ENCODE measurements at places on chromosomes 11 and 22.

DNA sequence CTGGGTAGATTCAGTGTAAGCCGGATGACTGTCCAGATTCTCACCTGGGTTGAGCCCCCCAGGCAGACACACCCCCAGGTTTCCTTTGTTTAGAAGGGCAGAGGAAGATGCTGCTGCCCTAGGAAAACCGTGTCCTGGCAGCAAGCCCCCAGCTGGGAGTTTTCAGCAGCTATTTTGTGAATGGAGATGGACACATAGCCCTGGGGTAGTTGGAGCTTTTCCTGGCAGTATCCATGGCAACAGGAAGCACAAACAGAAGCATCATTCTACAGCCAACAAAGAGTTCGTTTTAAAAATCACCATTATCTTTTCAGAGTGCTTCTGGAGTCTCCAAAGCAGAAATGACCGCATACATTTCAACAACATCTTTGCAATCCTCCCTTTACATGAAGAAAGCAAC, 245.5 kb downstream of the BRD1 start:
- DNase-seq, result no peak

DNA sequence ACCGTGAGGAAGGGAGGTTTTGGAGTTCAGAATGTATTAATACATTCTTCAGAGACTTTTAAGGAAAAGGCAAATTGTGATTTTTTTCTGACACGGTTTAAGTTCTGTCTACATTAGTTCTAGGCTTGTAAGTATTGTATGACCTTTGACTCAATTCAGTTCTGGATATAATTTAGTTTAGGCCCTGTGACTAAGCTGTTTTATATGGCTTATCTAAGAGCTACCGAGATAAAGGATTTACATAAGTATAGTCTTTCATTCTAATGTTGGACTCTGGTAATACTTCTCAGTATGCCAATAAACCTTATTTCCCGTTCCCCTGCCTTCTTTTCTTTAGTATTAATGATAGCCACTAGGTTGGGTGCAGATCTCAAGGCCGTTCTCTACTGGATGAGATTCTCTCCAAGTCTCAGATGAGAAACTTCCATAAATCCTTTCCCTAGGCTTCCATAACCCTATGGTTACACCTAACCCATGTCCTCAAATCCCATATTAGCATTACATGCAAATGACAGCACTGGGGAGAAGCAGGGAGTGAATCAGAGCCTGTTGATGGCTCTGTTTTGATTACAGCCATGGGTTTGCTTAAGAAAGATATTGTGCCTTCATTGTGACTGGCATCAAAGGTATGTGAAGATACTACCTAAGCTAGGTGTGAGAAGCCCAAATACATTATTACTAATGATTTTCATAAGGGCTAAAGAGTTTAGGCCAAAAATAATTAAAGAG, 38.7 kb downstream of the BARX2 start:
- DNase-seq, result no peak

DNA sequence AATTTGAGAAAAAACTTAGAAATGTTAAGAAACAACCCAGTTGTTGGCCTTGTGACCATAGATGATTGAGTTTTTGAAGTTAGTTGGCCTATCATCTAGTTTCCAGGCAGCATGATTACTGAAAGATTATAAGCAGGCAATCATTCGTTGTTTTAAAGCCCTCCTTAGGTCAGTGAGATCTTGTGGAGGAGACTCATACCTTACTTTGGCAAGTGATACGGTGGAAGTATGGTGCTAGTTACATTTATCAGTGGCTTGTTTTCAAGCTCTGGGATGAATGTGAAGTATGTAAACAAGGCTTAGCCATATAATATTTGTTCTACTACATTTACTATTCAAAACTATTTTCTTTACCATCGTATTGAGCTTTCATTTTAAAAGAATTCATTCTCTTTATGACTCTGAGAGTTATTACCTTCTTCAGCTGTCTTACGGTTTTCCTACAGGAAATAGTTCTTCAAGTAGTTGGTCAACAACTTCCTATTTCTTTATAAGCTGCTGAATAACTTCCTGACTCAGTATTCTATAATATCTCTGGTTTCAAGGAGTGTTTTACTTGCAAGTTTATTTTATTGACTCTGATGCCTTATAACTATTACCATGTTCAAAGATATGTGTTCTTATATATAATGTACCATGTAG, 7.3 kb downstream of the YAP1 start:
- DNase-seq, result no peak

- DNase-seq, result no peak
Observed at GRCh38 chr11:115123641-115124040, 380.6 kb downstream of the CADM1 start.

DNA sequence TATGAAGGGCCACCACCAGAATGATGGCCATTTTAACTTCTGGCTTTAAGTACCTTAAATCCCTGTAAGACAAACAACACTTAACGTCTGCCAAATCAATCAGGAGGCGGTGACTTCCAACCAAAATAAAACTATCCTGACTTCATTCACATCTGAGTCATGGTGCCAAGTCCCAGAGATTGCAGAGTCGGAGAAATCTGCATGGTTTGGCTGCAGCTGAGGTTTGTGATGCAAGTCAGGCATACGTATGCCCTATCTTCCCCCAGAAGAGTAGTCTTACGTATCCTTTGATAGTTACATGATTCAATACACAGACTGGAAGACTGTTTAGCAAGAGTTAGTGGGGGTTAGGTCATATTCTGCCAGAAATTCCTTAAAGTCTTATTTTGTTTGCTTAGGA, 1.7 kb upstream of the GAB2 start:
- no peak for DNase-seq

- no peak for DNase-seq
Observed at GRCh38 chr11:9091044-9091922, at the start of gene SCUBE2. TSS of gene SCUBE2 (minus strand) at chr11:9091599. CDS start at chr11:9091528, 71 bp downstream.

- no peak for DNase-seq
Observed at GRCh38 chr11:6390718-6391469, 620 bp downstream of the SMPD1 start.

DNA sequence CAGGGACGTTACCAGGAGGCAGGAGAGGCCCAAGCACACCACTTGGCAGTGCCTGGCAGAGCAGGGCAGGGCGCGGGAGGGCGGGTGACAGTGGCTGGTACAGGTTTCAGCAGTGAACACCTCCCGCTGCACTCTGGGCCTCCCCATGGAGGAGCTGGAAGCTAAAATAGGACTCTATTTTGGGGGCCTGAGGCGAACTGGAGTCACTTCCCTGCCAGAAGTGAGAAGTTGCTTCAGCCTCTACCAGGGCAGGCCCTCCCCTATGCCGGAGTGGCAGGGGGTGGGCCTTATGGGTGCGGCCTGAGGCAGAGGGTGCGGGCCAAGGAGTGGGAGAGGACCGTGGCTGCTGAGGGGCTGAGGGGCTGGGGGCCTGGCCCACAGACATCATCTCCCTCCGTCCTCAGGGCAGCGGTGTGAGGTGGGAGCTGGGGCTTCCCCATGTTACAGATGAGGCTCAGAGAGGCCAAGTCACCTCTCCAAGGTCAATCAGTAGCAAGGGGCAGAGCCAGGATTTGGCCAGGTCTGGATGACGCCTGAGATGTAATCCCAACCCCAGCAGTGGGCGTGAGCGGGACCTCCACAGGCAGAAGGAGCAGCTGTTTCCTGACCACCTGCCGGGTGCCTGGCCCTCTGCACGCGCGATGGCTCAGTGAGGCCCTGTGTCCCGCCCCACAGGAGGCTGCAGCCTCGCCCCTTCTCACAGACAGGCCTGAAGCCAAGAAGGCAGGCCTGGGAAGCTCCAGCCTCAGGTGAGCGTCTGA, 39.3 kb downstream of the KCNJ4 start:
- no peak for DNase-seq

DNA sequence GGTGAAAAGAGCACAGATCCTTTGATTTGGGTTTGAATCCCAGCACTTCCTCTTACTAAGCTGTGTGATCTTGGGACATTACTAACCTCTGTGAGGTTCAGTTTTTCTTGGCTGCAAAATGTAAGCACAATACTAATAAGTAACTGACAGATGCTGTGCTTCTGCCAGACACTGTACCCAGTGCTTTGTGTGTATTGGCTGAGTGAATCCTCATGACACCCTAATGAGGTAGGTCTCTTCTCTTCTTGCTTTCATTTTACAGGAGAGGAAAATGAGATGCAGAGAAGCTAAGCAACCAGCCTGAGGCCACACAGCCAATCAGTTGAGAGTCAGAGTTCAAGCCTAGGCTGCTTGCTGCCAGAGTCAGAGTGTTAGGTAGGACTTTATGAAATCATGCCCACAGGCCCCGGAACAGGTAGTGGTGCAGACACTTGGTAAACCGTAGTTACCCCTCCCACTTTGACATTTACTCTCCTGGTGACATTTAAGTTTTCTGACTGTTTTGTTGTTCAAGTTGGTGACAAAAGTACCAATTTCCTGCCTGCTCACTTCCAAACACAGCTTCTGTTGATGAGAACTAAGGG, 21.2 kb downstream of the PTPRJ start:
- DNase-seq, result peak; percentile 84

DNA sequence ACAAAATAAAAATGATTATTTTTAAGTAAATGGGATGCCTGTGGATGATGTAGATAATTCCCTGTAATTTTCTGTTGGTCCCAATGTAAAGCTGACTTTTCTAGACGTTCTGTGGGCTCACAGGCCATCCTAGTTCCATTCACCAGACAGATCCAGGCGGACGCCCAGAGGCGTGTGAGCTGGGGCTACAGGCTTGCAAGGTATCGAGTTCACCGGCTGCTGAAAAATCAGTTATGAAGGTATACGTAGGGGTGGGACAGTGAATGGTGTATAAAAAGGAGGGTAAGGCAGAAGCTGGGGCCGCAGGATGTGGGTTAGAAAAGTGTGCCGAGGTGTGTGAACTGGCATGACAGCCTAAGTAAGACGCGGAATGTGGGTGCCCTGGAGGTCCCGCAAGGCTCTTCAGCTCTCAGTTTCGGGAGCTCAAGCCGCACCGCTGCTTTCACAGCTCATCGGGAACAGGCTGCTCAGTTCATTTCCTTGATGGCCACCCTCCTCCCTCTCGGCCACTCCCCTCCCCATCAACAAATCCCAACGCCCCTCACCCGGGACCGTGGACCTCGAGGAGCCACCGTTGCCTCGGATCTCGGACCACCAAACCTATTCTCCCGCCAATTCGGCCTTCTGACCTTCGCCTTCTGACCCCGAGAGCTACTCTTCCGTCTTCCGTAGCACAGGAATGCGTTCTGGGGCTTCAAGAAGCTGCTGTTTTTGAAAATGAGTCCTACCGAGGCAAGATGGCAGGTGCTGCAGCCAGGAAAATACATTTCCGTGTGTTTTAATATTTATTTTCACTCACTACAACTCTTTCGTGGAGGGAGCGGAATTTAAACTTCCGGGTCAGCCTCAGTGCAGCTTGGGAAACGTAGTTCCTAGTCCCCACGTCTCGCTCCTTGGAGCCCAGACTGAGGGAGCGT, at the start of gene XNDC1N:
XNDC1N (minus strand) TSS at position 775 of the 917 bp plus-strand sequence. CDS start 5,241 bp downstream, outside the sequence.
- DNase-seq, result peak; percentile 50

- DNase-seq, result no peak
Observed at GRCh38 chr11:62553080-62553838, 6.7 kb upstream of the AHNAK start.

DNA sequence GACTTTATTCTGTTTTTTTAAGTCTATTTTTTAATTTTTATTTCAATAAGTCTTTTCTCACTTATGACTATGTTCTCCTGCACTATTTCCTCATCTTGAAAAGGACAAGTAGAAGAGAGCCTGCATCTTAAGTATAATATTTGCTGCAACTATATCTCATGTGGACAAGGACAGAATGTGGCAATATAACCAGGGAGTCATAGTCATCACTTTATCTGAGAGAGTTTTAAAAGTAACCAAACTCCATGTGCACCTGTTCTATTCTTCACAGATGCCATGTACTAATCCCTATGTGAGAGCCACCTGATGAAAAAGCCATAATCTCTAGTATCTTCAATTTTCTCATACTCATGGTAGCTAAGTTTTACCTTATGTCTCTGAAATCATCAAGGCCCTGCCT, 104.2 kb upstream of the SOX6 start:
- no peak for DNase-seq

- DNase-seq, result no peak
Observed at GRCh38 chr11:118872403-118872821, 11.3 kb upstream of the CXCR5 start.

DNA sequence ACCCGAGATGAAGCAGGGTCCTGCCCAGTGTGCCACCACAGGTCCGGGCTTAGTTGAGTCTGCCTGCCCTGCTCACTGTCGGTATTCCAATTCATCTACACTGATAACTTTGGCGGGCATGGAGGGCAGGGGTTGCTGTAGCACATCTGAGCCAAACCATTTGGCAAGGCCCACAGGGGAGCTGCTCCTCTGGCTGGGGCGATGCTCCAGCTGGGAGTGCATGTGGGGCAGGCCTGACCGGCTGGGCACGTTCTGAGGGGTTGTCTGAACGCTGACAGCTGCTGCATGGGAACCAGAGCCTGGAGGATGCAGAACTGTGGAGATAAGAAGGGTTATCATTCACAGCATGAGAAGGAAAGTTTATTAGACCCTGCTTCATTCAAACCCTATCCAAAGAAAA, 40.4 kb downstream of the DRG1 start:
- no peak for DNase-seq

GRCh38 chr11:6482441-6482840, 1.1 kb downstream of the TIMM10B start:
- DNase-seq, result no peak

- no peak for DNase-seq
Observed at GRCh38 chr11:38950867-38951266, 2352.8 kb upstream of the RAG2 start.

GRCh38 chr22:19937616-19938473, 3.7 kb upstream of the COMT start:
- no peak for DNase-seq

- DNase-seq, result no peak
Observed at GRCh38 chr11:117052196-117053149, 45.8 kb downstream of the SIK3 start.

DNA sequence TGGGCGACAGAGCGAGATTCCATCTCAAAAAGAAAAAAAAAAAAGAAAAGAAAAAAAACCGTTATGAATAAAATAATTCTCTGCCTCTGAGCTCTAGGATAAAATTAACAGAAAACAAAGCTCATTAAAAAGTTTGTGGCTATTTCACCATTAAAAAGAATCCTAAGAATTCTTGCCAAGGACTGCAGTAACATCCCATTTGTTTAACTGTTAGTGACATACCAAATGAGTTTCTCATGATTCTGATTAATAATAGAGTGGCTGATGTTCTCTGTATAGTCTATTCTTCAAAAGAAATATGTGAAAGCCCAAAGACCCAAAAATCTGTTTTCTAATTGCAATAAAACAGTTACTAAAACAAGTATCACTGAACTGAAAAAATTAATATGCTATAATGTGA, 19.7 kb downstream of the CLNS1A start:
- no peak for DNase-seq

DNA sequence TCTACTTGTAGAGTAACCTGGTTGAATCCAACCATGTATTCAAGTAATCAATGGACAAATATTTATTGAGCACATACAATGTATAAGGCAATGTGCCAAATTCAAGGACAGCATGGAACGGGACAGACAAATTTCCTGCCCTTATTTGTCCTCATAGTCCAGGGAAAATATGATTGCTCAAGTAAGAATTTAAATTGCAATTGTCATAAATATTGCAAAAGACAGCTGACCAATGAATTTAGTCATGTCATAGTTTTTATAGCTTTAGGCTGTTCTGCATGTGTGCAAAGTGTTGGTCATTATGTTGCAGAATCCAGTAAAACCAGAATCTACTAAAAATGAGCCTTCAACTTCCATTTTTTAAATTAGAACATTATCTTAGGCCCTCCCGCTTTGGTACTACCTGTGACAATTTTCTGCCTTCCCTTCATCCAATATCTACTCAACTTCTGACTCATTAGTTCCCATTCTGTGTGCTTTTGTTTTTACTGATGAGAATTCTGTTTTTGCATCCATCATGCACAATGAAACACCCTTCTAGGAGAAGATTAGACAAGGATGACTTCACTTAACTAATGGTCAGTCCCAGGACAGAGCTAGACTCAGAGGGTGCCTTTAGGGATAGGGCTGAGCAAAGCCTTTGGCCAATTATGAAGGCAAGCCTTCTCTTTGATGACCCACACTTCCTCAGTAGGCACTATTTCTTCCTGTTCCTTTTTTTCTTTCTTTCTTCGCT, 45.8 kb upstream of the FIBIN start:
- DNase-seq, result no peak

Data from stimulated activated CD4-positive, alpha-beta T cell treated with anti-CD3 and anti-CD28 coated beads, Interleukin-4, amount 100 ng/mL, for 4 hours (primary cell).